Purkinje cell (primary cell): ENCODE measurements at places on chromosomes 11 and 22. TPM values are rescaled to one million over a fixed set of nuclear protein-coding genes. Genes with fewer than 3 reads are reported as not detected.

IL18BP gene
- polyA plus RNA-seq = 0.92 and 1.7 TPM in 2 replicates

MYO18B gene
- polyA plus RNA-seq = not detected in 2 replicates

ATG2A gene
- 0.70 and 0.73 TPM in 2 replicates for polyA plus RNA-seq

MRGPRE gene
- not detected in 2 replicates for polyA plus RNA-seq

CDC45 gene
- 2.5 and 2.6 TPM in 2 replicates for polyA plus RNA-seq

KRTAP5-10 gene
- polyA plus RNA-seq = not detected in 2 replicates

ROM1 gene
- 0.29 TPM in 1 of 2 replicates, not detected in the other for polyA plus RNA-seq

MCAM gene
- 96.9 and 152 TPM in 2 replicates for polyA plus RNA-seq

BCO2 gene
- polyA plus RNA-seq = 10.4 and 18.7 TPM in 2 replicates

CNGA4 gene
- not detected in 2 replicates for polyA plus RNA-seq

MLC1 gene
- 1.1 and 2.5 TPM in 2 replicates for polyA plus RNA-seq

AMOTL1 gene
- polyA plus RNA-seq = 0.14 and 0.79 TPM in 2 replicates

MIOX gene
- not detected in 2 replicates for polyA plus RNA-seq

RIC3 gene
- polyA plus RNA-seq = 62.9 and 66.1 TPM in 2 replicates

GLYAT gene
- not detected in 2 replicates for polyA plus RNA-seq

HBD gene
- polyA plus RNA-seq = not detected in 2 replicates

P4HA3 gene
- 4.2 TPM in 1 of 2 replicates, not detected in the other for polyA plus RNA-seq

NAALAD2 gene
- 10.0 and 20.0 TPM in 2 replicates for polyA plus RNA-seq

MS4A15 gene
- polyA plus RNA-seq = not detected in 2 replicates

PHLDB1 gene
- polyA plus RNA-seq = 28.3 and 30.7 TPM in 2 replicates

HTR3B gene
- polyA plus RNA-seq = not detected in 2 replicates

C11orf65 gene
- 1.8 and 2.8 TPM in 2 replicates for polyA plus RNA-seq

H19 gene
- not detected in 2 replicates for polyA plus RNA-seq

SYT13 gene
- polyA plus RNA-seq = 1.4 and 6.1 TPM in 2 replicates
